ENCODE measurements at places on chromosomes 3 and 15.

DNA sequence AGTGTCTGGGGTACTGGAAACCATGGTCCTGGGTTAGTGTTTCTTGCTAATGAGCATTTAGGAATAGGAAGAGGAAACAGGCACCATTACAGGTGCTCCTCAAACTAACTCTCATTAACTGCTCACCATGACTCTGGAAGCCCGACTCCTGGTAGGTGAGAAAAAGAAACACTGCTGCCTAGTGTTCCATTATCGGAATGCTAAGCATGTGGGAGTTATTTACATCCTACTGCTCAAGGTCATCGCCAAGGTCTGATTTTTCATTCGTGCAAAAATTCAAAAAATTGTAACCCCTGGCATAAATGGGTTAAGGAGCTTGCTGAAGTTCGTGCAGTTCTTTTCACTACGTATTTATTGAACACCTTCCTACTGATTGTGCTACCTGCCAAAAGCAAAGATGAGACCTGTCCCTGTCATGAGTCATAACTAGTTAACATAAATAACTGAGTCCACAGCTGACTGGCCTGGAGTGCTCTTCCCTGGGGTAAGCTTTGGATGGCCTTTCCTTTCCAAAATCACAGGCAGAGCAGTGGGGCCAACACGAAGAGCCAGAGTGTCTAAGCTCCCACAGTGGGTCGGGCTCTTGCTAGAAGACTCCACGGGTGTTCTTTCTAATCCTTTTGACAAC is 22.7 kb upstream of the PAQR5 start:
- DNase-seq: no peak

GRCh38 chr3:57227930-57228751 is 612 bp downstream of the APPL1 start:
- DNase-seq: peak; percentile 47

GRCh38 chr3:100665230-100665629 is 44.1 kb upstream of the TFG start:
- DNase-seq: peak; percentile 16

DNA sequence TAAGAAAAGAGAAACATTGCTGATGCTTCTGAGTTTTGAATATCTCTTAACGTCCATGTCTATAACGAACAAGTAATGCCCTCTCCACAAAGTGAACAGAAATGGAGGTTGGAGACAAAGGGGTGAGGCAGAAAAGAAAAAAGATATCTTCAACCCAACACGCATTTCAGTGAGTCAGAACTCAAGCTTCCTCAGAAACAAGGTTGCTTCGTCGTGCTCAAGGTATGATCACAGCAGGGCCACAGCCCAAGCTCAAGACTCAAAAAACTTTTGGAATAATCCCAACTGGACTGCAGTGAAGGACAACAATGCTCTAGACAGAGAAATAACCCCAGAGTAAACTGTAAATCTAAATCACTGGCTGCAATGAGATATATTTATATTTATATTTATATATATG is 18.9 kb downstream of the WNT5A start:
- DNase-seq: no peak

DNA sequence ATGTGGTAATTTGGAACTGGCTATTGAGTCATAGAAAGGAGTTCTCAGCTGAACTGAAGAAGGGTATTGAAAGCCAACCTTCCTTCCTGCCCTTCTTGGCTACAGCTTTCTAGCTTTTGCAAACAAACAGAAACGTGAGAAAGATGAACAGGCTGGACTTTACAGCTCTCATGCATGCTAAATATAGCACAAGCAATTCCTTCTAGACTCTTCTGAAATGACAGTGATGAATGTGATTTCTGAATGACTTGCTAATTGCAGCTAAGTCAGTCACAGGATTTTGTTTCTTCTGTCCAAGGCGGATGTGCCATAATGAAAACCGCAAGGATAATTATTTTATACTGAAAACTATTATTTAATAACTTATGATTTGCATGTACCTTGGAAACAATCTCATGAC is 36.3 kb downstream of the BCHE start:
- DNase-seq: no peak

DNA sequence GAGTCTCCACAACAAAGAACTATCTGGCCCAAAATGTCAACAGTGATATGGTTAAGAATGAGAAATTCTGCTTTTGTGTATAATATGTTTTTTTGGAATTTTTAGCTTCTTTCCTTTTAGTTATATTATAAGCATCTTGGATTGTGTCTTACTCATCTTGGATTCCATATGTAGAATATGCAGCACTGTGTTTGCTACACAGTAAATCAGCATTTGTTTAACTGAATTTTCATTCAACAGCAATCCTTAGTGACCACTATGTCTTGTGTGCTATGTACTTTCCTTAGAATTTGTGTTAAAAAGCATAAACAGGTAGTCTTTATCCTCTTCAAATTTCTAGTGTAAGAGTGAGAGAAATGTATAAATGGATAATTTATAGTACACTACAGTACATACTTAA is 18.2 kb upstream of the TMEM207 start:
- DNase-seq: no peak

DNA sequence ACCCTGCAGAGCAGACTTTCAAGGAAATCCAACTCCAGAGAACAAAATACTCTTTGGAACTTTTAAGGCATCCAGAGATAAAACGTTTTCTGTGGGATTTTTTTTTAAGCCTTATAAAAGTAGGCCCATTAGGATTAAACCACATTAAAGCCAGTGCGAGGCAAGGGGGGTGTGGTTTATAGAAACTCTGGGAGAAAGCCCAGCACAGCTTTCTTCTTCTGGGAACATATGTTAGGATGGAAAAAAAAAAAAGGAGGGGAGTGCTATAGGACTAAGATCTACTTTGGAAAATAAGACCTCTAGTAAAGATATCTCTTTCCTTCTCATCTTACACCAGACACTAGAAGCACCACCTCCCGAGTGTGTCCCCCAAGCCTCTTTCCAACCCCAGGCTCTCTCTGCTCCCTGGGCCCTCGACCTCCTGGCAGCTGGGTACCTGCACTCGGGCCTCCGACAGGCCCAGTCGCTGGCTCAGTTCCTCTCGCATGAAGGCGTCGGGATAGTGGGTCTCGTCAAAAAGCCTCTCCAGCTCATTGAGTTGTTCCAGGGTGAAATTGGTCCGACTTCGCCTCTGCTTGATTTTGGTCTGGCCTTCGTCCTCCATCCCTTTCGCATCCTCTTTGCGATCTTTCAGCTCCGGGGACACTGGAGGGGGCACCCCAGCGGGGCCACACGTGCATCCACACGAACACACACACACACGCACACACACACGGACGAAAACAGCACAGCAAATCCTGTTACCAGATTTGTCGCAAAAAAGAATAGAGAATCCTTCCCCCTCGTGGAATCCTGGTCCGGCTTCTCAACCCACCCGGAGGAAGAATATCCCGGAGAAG is 3.8 kb downstream of the SHOX2 start:
- no peak for DNase-seq

- no peak for DNase-seq
Observed at GRCh38 chr3:195155570-195156241, 115.3 kb downstream of the XXYLT1 start.

DNA sequence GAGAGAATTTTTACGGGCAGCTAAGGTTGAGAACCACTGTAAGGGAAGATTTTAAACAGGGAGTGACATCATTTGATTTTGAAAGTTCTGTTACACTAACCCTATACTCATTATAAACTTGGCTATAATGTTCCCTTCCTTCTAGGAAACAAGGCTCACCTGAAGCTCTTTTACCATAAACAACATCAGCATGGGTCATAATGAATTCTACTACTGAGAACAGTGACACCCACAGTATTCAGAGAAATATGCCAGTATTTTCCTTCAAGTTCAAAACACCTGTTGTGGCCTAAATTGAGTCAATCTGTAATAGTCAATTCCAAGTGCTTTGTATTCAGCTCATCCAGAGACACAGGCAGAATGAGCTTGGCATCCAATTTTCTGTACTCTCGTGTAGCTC is 175.3 kb upstream of the STT3B start:
- no peak for DNase-seq

- no peak for DNase-seq
Observed at GRCh38 chr3:186646841-186647240, 6.6 kb downstream of the FETUB start.

- DNase-seq: no peak
Observed at GRCh38 chr3:72458375-72458774, 389.9 kb downstream of the SHQ1 start.

DNA sequence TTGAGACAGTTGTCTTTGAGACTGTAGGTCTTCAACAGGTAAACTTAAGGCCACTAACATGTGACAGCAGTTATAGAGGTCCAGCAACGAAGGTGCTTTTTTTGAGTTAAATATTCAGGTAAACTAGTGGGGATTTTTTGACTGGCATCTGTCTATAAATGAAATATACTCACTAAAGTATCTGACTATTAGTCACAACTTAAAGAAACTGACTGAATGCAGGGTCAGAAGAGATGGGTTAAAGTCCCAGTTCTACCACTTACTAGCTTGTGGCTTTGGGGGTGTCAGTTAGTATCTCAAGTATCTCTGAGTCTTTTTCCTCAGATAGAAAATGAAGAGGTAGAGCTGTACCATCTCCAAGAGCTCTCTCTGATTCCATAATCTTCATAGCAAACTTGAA is 18.0 kb downstream of the MIX23 start:
- DNase-seq: no peak

DNA sequence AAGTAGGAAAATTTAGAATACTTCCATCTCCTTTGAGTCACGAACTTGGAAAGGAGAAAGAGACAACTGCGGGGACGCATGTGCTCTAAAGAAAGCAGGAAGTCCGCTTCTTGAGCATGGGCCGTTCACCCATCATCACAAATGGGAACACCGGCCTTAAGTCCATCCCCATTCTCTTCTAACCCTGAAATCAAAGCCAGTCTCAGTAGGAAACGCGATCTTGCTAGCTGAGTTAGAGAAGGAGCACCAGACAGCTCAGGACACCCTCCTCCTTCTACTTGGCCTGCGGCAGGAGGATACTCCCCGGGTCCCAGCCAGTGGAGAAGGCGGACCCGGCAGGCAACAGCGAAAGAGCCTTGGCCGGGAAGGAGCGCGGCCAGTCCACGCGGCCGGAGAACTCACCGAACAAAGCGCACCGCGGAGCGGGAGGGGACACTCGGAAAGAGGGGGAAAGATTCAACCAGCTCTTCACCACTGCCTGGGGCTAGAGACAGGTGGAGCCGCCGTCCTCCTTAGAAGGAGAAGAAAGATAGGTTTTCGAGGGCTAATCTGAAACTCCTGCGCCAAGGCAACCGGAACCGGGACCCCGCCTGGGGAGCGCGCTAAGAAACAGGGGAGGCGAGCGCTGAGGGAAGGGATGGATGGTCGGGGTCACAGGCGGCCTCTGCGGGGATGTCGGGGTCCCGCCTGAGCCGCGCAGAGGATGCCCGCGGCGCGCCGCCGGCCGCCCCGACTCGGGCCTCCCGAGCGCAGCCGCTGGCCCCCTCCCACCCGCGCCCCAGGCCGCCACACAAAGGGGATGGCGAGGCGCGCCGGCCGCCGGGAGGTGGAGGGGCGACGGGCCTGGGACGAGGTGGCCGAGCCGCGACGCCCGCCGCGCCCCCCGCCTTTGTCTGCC is 818 bp downstream of the SLC4A7 start:
- peak; percentile 36 for DNase-seq

DNA sequence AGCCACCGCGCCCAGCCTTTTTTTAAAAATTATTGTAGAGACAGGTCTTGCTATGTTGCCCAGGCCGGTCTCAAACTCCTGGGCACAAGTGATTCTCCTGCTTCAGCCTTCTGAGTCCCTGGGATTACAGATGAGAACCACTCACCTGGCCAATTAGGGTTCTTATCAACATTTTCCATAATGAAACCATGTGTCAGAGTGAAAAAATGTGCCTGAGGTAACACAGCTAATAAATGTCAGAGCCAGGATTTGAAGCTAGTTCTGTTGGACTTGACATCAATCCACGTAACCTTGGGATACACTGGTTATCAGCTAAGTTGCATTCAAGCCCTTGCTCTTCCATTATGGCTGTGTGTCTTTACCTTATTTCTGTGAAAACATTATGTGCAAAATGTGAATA is 29.1 kb downstream of the CHST14 start:
- no peak for DNase-seq

- DNase-seq: peak; percentile 34
Observed at GRCh38 chr3:59502806-59503205, 453.0 kb upstream of the CFAP20DC start.

- DNase-seq: no peak
Observed at GRCh38 chr3:49831341-49831740, 17.6 kb upstream of the UBA7 start.

- DNase-seq: no peak
Observed at GRCh38 chr15:80712956-80713355, 17.8 kb downstream of the ABHD17C start.

DNA sequence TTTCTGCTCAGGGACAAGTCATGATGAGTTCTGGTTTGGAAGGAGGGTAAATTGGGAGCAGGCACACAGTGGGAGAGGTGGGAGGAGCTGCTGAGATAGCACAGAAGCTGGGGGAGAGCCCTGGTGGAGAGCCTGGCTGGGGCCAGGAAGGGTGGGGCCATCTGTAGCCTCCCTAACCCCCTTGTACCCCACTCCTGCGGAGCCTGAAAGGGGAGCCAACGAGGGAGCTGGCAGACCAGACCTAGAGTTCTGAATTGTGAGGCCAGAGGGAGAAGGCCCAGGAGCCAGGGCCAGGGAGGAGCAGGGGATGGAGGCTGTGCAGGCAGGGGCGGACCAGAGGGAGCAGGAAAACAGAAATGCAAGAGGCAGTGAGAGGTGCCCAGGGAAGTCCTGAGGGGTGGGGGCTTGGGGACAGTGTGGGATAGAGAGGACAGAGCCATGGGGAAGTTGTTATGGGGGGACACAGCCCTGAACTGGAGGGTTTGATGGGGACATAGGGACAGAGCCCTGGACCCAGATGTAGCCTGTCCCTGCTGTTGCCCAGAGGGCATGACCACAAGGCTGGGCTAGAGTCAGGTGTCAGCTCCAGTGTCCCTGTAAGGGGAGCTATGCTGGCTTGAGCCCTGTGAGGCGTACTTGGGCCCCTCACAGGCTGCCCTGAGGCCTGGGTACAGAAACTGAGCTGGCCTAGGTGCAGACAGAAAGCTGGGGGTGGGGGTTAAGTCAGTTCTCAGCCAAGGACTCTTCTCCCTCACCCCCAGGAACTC is 1.2 kb downstream of the TMIE start:
- DNase-seq: no peak

DNA sequence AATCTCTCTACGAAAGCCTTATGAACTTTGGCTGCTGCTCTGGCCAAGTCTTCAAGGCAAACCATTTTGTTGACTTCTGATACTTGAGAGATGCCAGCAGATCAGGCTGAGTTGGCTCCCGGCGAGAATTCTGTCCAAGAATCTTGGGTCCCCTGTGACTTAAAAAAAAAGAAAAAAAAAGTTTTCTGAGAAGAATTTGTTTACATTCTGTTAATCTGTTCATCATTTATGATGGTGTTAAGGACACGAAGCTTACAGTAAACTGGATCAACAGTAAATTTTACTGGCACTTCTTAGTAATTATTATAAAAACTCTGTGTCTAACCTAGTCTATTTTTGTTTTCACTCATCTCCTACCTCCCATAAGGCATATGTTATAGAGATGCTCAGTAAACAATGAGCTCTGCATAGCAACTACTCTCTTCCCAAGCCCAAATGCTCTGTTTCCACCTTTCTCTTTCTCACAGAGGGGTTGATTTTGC is 320.9 kb upstream of the RASGRP1 start:
- DNase-seq: no peak
